ENCODE measurements at places on chromosomes 6 and 20.

DNA sequence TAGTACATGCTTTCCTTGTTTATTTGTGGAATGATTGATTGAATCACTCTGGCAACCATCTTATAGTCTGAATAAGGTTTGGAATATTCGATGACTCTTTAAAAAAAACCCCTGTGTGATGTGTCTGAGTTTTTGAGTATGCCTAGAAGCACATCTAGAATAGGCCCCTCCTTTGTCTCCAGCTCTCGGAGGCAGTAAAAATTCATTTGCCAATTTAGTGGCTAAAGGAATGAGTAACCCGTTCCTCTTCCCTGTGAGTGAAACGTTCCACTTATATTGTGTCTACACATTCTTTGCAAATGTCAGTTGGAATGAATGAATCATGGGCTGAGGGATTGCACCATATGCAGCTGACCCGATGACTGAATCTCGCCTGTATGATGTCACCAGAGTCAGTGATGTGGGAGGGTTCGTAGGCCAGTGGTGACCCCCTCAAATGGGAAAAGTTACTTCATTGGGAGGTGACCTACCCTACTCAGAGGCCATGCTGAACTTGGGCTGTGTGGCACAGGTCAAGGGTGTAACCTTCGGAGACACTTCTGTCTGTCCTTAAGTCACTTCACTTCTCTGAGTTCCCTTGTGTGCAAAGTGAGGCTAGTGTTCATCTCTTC, 21.6 kb downstream of the MOCS3 start:
- DNase-seq, result peak; percentile 61

- DNase-seq, result no peak
Observed at GRCh38 chr20:44594730-44595129, 12.4 kb downstream of the PKIG start.

GRCh38 chr6:125194941-125195340, 41.4 kb downstream of the TPD52L1 start:
- DNase-seq, result no peak

DNA sequence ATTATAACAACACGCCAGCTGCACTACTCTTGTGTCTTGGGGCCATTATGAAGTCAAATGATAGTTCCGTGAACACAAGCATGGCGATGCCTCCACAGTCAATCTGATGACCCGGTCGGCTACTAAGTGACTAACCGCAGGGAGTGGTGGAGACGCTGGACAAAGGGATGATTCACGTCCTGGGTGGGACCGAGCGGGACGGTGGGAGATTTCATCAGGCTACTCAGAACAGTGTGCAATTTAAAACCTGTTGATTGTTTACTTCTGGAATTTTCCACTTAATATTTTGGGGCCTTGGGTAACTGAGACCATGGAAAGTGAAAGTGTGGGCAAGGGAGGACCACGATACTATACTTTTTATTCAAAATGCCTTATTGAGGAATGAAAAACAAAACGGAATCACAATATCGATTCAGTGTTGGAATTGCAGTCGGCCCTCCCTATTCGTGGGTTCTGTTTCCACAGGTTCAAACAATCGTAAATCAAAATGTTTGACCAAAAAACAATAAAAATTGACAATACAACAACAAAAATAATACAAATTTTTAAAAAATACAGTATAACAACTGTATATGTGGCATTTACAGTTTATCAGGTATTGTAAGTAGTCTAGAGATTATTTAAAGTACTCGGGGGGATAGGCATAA, 66.5 kb downstream of the MYLK4 start:
- DNase-seq, result no peak

DNA sequence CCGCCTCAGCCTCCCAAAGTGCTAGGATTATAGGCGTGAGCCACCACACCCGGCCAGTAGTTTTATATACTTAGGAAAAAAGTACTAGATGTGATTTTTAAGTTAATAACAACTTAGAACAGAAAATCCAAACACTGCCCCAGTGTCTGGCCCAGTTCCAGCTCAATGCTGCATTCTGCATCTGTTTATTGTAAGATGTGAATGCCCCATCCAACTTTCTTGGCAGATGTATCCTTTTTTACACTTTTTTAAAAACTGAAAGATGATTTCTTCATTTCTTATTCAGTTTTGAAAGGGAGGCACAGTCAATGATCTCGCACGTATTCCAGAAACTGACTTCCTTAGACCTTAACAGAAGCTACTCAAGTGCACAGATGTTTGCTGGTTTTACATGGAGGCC, 85.6 kb upstream of the SRSF6 start:
- no peak for DNase-seq

DNA sequence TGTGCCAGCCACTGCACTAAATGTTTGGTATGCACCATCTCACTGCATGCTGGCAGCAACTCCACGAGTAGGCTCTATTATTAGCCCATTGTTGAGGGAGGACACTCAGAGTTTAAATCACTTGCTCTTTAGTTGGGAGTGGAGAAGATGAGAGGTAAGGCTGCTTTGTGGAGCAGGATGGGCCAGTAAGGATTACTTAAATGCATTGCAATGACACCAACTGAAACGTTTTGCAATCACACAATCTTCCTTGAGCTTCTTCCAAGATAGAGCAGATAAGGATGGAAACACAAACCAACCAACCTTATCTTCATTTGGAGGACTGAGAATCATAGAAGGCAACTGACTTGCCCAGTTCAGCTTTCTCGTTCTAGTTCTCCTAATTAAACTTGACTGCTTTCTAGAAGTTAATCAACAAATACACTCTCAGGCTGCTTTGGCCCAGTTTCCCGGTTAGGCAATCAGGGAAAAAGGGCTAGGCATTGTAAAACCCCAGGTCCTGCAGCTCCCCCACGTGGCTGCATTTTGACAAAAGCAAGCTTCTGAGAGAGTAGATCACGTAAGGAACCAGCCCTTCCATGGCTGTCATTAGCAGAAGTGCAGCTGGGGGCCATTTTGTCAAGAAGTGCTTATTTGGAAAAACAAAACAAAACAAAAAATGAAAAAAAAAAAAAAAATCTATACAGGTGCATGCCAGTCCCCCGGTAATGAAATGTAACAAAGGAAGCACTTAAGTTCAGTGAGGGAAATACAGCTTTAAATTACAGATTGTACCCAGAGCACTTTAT, 130.6 kb downstream of the BCAS1 start:
- DNase-seq, result peak; percentile 74

DNA sequence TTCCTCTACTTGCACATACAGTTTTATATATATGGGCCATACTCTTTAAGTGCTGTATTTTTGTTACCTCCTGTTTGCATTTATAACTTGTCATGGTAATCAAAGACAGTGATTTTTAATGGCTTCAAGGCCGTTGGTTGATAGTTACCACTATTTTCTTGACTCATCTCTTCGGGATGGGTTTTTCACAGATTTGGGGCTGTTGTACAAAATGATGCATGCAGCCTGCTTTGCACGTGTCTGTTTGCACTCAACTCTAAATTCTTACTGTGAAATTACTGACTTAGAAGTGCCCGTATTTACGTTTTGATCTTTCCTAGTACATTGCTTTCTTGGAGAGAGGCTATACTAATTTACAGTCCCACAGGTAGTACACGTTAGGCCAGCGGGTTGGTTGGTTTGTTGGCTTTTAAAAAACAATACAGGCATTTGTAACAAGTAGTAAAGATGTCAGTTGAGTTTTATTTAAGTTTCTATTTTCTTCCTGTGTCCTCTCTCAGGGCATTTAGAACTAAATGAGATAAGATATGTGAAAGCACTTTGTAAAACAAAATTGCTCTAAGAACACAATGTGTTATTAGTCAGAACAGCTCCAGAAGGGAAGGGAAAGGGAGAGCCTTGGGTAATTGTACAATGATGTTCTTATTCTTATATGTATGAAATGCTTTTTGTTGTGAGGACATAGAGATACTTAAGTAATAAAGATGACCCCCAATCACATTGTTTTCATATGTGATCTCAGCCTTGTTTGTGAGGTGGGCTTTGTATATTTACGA, 11.7 kb downstream of the JARID2 start:
- DNase-seq, result no peak

GRCh38 chr6:131683479-131683878, 17.7 kb downstream of the OR2A4 start:
- peak; percentile 45 for DNase-seq

GRCh38 chr20:63957690-63958441, 1.6 kb upstream of the UCKL1 start:
- DNase-seq, result peak; percentile 54

DNA sequence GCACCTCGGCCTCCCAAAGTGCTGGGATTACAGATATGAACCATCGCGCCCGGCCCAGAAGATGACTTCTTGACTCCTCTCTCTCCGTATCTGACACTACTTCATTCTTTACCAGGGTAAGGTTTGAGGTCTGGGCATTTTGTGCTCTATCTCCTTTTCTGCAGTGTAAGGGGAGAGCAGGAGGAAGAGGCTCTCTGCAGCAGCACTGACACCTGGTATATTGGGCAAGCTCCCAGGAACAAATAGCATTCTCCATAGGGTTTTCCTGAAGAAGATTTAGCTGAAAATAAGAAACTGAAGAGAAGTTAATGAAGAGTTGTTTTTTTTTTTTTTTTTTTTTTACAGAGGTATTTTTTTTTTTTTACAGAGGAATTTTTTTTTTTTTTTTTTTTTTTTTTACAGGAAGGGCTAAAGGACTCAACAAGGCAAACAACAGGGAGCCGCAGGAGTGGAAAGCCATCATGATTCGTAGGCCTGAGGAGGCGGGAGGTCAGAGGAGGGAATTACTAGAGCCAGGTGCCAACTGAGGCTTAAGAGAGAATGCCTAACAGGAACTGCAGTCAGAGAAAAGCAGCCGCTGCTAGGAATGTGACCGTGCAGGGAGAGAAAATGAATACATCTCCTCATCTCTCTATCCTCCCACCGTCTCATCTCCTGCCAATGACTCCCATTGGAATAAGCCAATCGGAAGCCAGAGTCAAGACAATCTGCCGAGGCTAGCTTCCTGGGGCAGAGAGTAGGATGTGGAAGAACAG, 34.7 kb upstream of the ADGRF4 start:
- DNase-seq, result no peak

GRCh38 chr6:91434576-91434975, 847.7 kb upstream of the MAP3K7 start:
- DNase-seq, result no peak

GRCh38 chr6:106155219-106155830, 69.2 kb downstream of the PRDM1 start:
- no peak for DNase-seq

DNA sequence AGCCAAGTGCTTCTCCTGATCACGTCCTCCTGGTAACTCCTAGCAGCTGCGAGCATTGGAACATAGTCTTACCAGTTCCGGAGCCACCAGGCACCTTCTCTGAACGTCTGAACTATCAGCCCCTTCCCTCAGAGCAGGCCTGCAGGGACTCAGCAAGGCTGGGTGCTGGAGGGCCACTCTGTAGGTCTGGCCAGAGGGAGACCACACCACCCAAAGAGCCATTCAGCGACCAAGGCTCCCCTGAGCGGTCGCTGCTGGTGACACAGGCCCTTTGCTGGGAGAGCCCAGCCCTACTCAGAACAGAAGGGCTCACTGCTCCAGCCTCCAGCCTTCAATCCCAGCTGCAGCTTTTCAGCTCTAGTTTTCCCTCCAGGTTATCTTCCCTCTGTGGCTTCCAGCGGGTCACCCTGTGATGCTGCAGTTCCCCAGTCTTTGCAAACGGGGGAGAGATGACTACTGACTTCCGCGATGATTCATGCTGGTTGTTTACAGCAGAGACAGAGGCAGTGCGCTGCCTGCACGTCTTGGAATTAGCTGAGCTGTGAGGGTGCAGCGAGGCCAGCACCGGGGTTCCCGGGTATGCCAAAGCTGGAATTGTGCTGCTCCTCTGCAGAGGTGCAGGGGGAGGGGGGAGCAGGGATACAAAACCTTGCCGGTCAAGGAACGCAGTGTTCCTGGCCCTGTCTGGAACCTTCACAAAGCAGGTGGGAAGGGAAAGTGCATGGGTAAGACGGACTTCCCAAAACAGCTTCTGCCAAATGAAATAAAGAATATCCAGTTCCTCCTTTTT, 161.4 kb downstream of the LY86 start:
- peak; percentile 66 for DNase-seq

- no peak for DNase-seq
Observed at GRCh38 chr6:46612645-46613044, 40.0 kb downstream of the CYP39A1 start.

DNA sequence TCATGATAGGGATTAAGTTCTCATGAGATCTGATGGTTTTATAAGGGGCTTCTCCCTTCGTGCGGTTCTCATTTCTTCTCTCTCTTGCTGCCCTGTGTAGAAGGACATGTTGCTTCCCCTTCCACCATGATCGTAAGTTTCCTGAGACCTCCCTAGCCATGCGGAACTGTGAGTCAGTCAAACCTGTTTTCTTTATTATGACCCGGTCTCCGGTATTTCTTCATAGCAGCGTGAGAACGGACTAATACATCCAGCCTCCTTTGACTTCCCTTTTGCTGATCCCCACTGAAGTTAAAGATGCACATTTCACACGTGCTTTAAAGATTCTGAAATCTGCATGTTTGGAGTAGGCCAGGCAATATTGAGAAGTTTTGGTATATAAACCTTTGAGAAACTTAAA, 543.1 kb downstream of the PRKN start:
- DNase-seq, result no peak

DNA sequence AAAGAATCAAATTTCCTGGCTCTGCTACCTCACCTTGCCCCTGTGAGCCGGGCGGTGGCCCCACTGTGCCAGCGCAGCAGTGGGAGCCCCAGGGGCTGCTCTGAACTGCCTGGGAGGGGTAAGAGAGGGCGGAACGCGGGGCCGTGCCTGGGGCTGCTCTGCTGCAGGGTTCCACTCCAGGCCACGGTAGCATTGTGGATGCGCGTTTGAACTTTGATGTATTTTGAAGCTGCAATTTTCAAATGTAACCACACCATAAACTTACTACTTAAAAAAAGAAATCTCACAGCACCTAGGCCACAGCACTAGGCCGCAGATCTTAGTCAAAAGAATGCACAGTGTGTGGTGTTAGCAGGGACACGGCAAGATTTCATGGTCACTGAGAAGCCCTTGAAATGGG, 57.5 kb downstream of the PRDM1 start:
- DNase-seq, result no peak

DNA sequence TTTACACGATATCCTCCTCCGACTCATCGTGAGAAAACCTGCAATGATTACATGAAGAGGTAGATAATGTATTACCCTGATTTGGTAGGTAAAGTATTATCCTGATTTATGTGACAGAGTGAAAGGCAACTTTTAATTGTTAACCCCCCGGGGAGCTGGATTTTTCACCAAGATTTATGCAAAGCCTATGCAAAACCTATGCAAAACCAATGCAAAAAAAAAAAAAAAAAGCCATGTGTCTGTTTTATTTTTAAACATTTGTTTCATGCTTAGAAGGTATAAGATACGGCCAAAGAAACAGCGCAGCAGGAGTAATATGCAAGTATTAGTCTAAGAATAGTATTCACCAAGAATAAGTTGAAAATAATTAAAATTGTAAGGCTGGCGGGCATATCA, 109.9 kb downstream of the IPCEF1 start:
- DNase-seq, result no peak

DNA sequence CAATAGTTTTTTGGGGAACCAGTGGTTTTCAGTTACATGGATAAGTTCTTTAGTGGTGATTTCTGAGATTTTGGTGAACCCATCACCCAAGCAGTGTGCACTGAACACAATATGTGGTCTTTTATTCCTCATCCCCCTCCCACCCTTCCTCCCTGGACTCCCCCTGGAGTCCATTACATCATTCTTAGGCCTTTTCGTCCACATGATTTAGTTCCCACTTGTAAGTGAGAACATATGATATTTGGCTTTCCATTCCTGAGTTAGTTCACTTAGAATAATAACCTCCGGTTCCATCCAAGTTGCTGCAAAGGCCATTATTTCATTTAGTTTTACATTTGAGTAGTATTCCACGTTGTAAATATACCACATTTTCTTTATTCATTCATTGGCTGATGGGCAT, 28.3 kb downstream of the RPP40 start:
- no peak for DNase-seq

GRCh38 chr20:37413023-37413334, 67.0 kb downstream of the SRC start:
- DNase-seq, result no peak

GRCh38 chr20:38315290-38315966, 11.5 kb downstream of the BPI start:
- no peak for DNase-seq
